ENCODE measurements at places on chromosomes 1 and 21.

- no peak for DNase-seq
These were observed 2.2 kb upstream of the KIF17 start for GRCh38 chr1:20719871-20720620.

GRCh38 chr1:12540580-12541273, 77.3 kb downstream of the DHRS3 start:
- DNase-seq, result no peak

- no peak for DNase-seq
These were observed 120.8 kb upstream of the BMP8A start for GRCh38 chr1:39370602-39371001.

GRCh38 chr1:44792736-44793502, 4.9 kb upstream of the BEST4 start:
- DNase-seq, result no peak

- peak; percentile 16 for DNase-seq
These were observed 455 bp downstream of the BSDC1 start for GRCh38 chr1:32393832-32394140.

DNA sequence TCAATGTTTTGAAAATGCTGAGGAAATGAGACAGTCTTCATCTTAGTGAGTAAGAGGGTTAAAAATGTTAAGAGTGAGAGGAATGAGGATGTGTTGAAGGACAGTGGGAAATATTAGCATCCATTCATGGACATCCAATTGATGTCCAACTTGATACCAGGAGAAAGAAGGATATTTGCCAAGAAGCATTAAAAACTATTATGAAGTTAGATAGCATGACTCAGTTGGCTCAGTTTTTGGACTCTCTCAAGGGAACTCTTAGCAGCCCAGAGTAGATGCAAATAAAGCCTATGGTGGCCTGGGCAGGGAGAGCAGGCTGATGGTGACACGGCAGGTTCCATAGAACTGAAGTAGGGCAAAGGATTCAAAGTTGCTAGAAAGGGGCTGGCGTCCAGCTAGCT, 171.0 kb downstream of the ZZZ3 start:
- DNase-seq, result no peak

- DNase-seq, result peak; percentile 60
These were observed 2.9 kb upstream of the HTR6 start for GRCh38 chr1:19661721-19662228.

GRCh38 chr1:243732637-243733036, 117.4 kb downstream of the AKT3 start:
- no peak for DNase-seq

- DNase-seq, result no peak
These were observed 80.8 kb downstream of the MATN1 start for GRCh38 chr1:30642391-30643120.

DNA sequence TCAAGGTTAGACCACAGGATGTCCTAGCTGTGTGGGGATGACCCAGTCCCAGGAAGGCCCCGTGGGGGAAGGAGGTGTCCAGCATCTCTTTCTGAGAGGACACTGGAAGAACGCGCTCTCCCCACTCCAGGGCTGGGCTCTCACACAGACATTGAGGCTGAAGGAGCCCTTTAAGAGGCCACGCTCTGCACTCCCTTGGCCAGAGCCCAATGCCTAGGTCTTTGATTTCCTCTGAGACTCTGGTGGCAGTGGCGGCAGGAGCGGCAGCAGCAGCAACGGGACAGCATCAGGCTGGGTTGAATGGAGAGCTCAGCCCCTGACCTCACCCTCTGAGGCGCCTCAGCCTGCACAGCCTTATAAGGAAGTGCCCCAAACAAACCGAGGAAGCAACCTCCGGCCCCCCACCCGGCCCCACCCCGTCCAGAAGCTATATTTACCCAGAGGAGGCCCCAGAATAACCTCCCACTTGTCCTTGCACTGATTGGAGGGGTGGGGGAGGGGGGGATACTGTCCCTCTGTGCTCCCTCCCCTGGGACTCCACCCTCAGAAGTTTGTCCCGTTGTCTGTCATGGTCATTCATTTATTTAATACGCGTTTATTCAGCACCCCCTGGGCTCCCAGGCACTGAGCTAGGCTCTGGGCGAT, 12.3 kb downstream of the NES start:
- no peak for DNase-seq

GRCh38 chr1:78370779-78371482, 119.8 kb upstream of the PTGFR start:
- DNase-seq, result no peak

GRCh38 chr1:10724948-10725847, 71.2 kb downstream of the CASZ1 start:
- no peak for DNase-seq

GRCh38 chr1:226717256-226717909, 21.7 kb downstream of the ITPKB start:
- no peak for DNase-seq

DNA sequence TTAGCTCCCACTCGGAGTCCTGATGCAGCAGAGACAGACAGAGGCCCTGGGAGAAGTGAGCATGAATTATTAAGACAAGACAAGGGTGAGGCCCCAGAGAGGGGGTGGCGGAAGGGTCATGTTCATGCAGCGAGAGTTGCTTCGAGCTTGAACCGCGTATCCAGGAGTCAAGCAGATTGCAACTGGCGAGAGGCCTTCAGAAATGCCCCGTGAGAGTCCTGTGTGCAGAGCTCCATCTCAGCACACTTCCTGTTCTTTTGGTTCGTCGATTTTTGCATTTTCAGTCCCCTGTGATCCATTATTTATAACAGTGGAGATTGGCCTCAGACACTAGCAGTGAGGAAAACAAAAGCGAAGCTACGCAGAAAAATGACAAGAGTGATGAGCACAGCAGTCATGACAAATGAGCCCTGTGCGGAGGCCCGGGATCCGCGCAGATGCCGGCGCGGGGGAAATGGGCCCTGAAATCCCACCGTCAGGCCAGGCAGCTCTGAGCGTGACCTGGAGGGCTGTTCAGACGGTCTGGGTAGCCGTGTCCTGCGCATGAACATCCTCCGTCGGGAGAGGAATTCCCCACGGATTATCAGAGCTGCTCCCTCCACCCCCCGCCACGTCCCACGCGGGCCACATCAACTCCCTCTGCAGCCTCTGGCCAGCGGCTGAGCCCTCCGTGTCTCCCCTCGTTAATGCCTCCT, 15.0 kb downstream of the PDE9A start:
- DNase-seq, result no peak

DNA sequence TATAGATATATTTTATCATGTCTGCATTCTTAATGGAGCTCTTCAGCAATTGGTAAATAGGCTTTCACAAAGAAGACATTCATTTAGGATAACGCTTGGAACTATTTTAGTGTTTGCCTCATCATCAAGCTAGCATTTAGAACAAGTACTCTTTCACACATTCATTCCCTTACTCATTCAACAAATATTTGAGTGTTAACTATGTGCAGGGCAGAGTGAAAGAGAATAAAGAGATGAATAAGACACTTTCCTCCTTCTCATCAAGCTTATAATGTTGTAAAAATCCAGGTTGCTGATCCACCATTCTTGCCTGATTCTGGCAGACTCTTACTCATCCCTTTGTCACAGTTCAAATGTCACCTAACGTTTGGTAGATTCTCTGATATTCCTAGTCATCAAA, 386.3 kb upstream of the BEND5 start:
- no peak for DNase-seq

DNA sequence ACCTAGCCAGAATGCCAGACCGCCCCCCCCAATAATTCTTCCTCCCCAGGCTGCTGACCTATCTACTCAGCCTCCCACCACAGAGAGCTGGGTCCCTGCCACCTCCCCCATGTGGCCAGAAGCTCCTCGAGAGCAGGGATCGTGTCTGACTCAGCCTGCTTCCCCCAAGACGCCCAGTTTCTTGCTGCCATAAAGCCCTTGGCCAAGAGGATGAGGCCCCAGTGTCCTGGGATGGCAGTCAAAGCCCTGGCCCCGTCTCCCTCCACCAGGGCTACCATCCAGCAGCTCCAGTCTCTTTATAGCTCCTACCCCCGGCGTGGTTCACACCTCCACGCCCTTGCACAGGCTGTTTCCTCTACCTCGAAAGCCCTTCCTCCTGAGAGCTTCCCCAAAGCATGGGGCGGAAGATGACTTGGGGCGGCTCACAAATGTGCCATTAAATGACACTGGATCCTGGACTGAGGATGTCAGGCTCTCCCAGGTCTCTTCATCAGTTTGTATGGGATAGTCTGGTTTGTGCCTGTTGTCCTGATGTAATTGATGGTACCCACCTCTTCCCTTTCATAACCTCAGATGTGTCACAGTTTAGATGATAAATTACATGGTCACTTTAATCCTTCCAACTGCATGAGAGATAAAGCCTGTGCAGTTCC, 13.2 kb downstream of the ADGRB2 start:
- DNase-seq, result peak; percentile 45

- no peak for DNase-seq
These were observed 131.5 kb downstream of the DHRS3 start for GRCh38 chr1:12486401-12487005.

DNA sequence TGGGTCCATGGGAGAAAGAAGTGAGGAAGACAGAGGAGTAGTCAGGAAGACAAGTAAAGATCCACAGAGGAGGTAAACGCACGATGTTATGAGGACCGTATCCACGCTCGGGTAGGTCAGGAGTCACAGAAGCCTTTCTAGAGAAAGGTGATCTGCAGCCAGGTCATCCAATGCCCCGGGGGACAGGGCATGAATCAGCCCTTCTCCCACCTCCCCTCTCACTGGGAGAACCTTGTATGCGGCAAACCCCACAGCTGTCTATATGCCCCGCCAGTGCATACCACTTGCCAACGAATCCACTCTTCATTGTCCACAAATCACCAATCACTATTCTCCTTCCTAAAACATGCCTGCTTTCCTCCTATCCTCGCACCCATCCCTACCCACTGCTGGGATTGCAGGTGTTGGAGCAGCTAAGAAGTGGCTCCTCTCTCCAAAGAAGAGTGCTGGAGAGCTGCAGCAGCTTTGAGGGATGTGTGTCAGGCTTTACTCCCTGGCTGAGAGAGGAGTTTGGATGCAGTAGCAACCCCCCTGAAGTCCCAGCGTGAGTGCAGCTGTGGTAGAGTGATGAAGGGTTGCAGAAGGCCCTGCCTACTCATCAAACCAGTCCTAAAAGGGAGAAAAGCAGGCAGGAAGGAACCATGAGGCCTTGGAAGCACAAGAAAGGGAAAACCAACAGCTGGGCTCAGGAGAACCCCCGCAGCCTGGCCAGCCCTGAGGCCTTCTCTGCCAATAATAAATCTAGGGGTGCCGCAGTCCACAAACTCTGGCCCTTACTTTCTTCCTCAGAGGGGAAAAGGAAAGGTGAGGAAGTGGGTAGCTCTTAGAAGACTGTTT, 102.2 kb upstream of the GADD45A start:
- DNase-seq, result no peak

DNA sequence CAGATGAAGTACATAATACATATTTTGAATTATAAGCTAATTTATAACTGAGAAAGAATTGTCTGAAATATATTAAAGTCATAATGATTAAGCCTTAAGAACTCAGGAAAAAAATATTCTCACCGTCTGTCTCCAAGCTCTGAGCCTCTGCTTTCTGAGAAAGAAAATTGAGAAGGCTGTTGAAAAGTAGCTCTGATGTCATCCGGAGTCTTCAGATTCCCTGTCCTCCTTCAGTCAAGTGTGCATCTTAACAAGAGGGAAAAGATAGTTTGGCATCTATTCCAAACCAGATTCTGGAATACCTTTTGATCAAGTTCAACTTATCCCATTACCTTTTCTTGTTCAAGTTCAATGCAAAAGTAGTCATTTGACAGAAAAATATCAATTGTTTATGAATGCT, 50.6 kb downstream of the NRIP1 start:
- DNase-seq, result no peak

GRCh38 chr1:157580179-157580827, 17.6 kb downstream of the FCRL4 start:
- DNase-seq, result peak; percentile 51

GRCh38 chr21:46213620-46214286, 14.8 kb downstream of the LSS start:
- DNase-seq, result no peak

- no peak for DNase-seq
These were observed 13.9 kb upstream of the IL6R start for GRCh38 chr1:154391086-154391770.

DNA sequence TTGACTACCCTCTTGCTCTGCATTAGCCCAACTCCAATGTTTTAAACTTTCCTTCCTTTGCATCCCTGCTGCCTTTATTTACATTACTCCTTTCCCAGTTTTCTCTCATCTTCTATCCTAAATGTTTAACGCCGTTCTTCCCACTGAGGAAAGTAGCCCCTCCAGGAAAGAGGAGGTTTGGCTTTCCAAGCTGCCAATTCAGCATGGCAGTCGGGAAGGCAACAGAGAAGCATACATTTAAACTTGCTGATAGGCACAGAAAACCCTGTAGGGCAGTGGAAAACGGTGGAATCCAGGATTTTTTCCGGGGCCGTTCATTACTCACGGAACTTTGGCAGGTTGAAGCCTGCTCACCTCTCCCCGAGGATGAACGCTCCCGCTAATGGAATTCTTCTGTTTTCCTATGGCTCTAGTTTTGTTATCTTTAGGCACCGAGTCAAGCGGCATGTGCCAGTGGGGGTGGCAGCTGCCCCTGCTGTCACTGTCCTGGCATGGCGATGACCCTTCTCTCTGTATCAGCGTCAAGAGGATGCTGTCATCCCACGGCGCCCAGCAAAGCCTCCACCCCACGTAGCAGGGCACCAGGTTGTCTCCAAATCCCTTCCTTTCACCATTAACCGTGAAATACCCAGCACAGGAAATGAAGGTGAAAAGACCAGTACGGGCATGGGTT, 48.3 kb downstream of the ZBTB18 start:
- DNase-seq, result no peak

DNA sequence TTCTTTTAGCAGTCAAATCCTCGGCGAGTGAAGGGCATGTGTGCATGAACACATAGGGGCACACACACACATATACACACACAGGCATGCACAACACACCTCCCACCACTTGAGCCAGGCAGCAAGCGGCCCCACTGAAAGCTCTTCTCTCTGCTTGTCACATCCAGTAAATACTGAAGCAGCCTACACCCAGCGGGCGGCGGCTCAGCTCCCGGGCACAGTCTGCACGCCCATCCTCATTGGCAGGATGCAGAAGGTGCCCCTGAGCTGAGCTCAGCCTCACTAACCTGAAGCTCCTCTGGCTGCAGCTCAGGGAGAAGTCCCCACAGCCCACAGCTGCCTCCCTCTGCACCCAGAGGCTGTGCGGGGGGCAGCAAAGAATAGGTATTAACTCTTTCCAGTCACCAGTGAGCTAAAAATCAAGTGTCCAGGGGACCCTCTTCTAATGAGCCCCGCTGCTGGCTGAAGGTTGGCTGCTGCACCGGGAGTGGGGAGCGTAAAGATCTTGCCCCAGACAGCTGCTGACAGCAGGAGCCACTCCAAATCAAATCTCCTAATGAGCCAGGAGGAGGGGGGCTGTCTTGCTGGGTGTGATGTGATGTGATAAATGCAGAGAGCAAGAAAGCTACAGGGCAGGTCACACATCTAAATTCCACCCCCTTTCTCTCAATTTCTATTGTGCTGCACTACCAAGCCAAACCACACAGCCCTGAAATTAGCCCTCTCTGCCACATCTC, 12.5 kb downstream of the RGS8 start:
- no peak for DNase-seq
